ENCODE measurements at places on chromosomes 2 and 18.

DNA sequence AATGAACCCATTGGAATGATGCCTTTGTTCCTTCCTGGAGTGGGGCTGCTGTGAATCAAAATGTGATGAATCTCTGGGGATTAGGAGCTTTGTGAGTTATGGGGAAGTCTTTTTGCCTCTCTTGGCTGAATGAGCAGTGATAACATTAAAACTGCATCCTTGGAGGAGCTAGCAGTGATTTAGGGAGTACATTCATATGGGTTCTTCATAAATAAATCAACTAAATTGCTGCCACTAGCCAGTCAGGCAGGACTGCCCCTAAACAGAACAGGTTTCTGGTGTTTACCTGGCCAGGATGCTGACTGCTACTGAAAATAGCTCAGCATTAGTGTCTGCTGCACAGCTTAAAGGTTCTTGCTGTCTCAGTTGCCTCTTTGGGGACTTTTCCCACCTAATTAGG is 244.5 kb upstream of the MEX3C start:
- no peak for DNase-seq

DNA sequence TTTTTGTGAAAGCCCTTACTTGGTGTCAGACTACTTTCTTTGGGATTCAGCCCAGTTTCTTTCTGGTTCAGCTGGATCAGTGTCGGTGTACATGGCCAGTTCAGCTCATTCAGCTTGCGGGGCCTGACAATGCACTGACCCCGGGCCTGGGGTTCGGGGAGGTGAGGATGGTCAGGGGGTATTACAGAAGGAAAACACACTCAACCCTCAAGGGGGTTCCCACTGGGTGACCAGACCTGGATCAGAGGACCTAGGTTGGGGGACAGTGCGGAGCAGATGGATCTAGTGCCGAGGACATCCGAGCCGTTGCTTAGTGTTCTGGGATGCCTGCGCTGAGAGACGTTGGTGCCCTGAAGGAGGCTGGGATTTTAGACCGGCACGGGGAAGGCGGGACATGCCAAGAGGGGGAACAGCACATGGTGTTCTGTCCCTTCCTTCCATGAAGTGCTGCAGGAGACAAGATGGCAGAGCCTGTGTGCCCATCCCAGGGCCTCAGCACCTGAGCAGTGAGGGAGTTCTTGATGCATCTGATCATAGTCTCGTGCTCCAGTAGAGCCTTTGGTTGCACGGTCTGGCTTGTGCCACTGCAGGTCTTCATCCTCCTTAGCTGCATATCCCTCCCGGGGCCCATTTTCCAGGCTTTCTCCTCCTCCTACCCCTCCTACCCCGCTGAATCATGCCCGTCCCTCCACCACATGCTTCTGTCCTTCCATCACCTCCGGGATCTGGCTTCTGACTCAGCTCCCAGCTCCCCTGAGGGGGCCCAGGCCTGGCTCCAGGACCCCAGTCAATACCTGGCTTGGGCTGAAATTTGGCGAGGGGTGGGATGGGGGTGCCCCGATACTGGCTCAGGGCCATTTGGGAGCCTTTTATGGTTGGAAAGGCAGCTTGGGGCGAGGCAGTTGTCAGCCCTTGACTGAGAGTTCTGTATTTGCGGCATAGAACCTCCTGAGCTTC is 18.0 kb downstream of the SPEG start:
- peak; percentile 71 for DNase-seq

- DNase-seq: no peak
Measured at GRCh38 chr2:211864328-211864727, 674.3 kb downstream of the ERBB4 start.

DNA sequence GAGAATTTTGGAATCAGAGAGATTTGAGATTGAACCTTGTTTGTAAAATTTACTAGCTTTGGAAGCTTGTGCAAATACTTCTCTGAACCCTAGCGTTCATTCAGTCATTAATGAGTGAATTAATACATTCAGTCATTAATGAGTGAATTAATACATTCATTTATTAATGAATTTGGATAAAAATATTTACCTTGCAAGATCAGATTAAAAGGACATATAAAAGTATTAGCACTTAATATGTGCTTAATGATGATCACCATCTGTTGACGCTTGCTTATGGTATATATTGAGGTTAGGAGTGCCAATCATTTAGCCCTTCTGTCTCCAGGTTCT is 26.9 kb downstream of the EML4 start:
- DNase-seq: no peak

DNA sequence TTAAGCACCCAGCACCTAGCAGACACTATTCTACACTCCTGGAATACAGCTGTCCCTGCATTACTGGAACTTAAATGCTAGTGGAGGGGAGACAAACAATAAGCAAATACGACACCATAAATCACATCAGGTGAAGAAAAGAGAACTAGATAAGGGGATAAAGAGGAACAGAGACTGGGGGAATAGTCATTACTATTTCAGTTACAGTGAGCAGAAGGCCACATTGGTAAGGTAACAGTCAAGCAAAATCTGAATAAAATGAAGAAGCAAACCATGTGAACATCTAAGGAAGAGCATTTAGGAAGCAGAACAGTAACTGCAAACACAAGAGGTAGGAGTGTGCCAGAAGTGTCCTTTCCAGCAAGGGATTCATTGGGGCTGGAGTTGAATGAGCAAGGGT is 77.0 kb upstream of the PTPRM start:
- no peak for DNase-seq

GRCh38 chr18:24015639-24016631 is 1.4 kb downstream of the TTC39C start:
- no peak for DNase-seq

DNA sequence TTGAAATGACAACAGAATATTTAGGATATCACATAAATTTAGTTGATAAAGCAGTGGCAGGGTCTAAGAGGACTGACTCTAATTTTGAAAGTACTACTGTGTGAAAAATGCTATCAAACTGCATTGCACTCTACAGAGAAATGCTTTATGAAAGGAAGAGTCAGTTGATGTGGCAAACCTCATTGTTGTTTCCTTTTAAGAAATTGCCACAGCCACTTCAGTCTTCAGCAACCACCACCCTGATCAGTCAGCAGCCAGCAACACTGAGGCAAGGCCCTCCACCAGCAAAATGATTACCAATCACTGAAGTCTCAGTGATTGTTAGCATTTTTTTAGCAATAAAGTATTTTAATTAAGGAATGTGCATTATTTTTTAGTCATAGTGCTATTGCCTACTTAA is 488.7 kb upstream of the SLC39A10 start:
- no peak for DNase-seq

GRCh38 chr2:201883606-201884369 is 77.5 kb downstream of the CDK15 start:
- DNase-seq: no peak

GRCh38 chr2:222859786-222860612 is 837 bp upstream of the ACSL3 start:
- DNase-seq: no peak

DNA sequence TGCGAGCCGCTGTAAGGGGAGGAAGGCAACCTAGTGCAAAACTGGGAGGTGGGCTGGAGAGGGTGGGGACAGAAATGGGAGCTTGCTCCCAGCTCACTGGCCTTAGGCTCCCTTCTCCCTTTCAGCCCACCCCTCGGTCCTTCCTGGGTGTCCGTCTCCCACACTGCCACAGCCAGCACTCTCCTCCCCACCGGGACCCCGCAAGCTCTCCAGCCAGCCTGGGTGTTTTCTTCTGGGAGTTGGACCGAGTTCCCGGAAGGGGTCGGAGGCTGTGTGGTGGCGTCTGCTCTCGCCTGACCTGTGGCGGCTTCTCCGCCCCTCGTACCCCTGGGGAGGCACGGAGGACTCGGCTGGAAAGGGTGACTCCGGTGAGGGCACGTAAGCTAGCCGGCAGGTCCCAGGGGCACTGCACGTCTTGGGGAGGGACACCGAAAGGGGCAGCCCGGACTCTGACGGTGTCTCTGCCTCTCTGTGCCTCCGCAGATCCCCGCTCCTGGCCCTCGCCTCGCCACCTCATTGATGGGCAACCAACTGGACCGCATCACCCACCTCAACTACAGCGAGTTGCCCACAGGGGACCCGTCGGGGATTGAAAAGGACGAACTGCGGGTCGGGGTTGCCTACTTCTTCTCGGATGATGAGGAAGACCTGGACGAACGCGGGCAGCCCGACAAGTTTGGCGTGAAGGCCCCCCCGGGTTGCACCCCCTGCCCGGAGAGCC is 1.1 kb downstream of the LRATD1 start:
- DNase-seq: no peak

DNA sequence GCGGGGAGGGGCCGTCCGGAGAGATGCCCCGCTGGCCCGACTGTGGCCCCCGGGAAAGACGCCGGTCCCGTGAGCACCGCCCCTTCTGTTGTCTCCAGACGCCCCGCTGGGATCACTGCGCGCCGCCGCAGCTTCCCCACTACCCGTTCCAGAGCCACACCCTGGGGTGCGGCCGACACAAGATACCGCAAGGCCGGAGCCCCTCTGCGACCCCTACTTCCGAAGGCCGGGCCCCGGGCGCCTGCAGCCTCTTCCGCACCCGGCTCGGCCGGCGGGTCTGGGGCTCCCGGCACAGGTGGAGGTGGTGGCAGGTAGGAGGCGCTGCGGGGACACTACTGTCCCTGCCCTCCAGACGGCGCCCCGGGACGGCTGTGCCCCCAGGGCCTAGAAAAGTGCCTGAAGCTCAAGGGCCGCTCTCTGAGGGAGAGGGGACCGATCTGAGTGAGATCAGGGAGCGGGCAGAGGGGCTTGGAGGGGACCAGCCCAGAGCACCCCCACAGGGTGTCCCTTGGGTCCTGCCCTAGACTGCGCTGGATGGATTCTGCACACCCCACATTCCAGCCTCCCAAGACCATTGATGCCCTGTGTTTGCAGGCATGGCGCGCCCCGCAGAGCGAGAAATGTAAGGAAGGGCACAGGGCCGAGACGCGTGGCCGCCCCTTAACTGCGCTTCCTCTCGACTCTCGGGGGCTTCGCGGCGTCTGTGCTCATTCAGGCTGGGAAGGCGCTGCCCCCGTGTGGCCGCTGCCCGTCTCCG is 80.0 kb downstream of the GFPT1 start:
- peak; percentile 33 for DNase-seq

GRCh38 chr2:64655873-64656272 is 2.2 kb upstream of the SERTAD2 start:
- no peak for DNase-seq

DNA sequence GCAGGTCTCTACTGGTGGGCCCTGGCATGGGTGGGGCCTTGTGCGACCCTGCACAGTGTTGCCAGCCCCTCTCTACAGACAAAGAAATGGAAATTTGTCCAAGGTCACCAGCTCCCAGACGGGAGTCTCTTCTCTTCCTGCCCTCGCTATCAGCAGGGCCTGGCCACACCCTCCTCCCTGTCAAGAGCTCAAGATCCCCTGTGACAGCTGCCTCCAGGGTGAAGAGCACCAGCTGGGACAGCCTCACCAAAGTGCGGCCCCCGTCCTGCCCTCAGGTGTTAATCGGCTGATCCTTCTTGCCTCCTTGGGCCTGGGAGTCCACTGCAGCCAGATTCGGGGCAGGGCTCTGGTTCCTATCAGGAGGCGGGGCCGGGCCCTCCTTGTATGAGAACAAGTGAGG is 259.1 kb downstream of the TWIST2 start:
- DNase-seq: no peak

- no peak for DNase-seq
Measured at GRCh38 chr2:25619185-25619584, 54.2 kb downstream of the DTNB start.

- DNase-seq: no peak
Measured at GRCh38 chr2:13508671-13509070, 791.9 kb downstream of the TRIB2 start.

- DNase-seq: no peak
Measured at GRCh38 chr2:8623958-8624591, 57.8 kb upstream of the ID2 start.

- peak; percentile 89 for DNase-seq
Measured at GRCh38 chr2:8583400-8584173, 98.3 kb upstream of the ID2 start.

- DNase-seq: peak; percentile 78
Measured at GRCh38 chr2:75523313-75524275, 37.1 kb downstream of the EVA1A start.

- no peak for DNase-seq
Measured at GRCh38 chr2:120018549-120018948, 5.7 kb downstream of the EPB41L5 start.

DNA sequence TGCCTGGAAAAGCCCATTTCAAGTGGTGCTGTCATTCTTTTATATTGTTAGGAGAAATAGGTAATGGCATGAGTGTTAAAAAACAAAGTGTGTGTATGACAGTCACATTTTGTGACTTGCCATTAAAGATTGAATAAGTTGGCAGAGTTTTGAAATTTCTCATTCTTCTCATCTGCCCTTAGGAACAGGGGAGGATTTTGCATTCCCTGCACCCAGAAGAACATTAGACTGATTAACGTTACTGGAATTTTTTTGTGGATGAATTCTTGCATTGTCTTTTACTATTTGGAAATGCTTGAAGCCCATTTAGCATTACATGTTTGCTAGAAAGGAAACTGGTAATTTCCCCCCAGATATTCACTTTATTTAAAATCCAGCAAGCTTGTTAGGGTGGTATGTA is 162.2 kb downstream of the BABAM2 start:
- no peak for DNase-seq

- DNase-seq: no peak
Measured at GRCh38 chr2:184734338-184734737, 136.0 kb downstream of the ZNF804A start.

- no peak for DNase-seq
Measured at GRCh38 chr2:197713271-197713670, 8.1 kb downstream of the MARS2 start.

GRCh38 chr2:134314681-134315368 is 61.0 kb downstream of the MGAT5 start:
- no peak for DNase-seq

- no peak for DNase-seq
Measured at GRCh38 chr2:1708476-1709334, 35.6 kb downstream of the PXDN start.

DNA sequence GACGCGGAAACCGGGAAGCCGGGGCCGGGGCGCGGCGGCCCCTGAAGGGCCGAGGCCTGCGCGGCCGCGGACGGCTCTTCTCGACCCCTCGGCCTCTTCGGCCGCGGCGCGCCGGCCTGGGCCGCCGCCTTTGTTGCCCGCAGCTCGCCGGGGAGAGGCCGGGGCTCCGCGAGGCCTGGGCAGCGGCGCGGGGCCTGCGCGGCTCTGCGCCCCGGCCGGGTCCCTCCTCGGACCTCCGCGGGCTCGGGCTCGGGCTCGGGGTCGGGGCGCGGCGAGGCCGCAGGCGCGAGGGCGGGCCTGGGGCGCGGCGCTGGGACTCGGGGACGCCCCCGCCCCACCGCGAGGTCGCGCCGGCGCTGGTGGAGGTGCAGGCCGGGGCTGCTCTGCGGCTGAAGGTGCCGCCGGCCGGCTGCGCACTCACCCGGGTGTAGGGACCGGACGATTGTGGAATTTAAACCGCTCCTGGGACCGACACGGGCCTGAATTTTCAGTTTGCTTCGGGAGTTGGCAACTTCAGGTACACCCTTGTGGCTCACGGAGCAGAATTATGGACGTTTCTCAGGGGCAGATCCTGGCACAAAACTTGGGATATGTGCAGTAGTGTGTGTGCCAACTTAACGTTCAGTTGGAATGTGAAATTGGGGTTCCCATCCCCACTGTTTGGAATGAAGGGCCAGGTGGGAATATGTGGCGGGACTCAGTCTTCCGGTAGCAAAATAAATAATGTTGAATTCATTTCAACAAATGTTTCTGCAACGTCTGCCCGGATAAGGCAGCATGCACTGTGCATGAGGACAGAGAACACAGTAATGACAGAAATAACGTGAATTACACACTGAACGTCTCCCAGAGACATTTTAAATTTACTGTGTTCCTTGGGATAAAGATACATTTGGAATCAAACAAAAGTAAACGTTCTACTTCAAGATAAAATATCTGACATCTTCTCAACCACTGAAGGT is 787 bp downstream of the SOCS6 start:
- no peak for DNase-seq

Measured in HCT116 (cell line).